Activated T-cell treated with anti-CD3 and anti-CD28 coated beads for 4 hours (primary cell): ENCODE measurements at places on chromosomes 3 and 15.

DNA sequence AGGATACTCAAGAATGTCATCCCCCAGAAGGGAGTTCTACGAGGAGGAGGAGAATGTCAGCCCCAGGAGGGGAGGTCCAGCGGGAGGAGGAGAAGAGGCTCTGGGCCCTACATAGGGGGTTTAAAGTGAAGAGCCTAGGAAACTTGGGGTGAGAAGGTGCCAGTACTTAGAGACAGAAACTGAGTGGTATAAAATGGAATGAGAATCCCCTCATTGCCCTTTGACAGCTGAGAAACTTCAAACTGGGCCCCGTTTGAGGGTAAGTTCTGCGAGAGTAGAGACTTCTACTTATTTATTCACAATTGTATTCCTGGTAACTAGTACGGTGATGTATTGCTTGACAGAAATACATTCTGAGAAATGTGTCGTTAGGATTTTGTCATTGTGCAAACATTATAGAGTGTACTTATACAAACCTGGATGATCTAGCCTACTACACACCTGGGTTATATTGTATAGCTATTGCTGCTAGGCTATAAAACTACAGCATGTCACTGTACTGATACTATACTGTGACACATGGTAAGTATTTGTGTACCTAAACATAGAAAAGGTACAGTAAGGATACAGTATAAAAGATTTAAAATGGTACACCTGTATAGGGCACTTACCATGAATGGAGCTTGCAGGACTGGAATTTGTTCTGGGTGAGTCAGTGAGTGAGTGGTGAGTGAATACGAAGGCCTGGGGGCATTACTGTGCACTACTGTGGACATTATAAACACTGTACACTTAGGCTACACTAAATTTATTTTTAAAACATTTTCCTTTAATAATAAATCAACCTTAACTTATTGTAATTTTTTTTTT is 62.0 kb downstream of the TSC22D2 start:
- DNase-seq, result no peak

DNA sequence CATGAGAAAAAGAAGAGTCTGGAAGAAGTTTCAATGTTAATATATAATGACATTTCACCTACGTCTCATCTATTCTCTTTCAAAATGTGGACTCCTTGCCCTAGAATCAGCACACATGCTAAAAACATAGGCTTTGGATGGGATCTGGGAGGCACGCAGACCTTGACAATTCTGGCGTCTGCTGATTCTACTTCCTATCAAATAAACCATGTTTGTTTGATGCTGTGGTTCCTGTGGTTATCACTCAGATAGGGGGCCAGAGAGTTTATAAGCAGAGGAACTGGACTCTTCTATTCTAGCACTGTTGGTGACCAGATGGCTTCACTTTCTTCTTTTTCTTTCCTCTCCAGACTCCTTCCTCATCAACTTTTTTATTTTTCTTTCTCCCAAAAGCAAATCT is 336.8 kb downstream of the DIPK2A start:
- no peak for DNase-seq

DNA sequence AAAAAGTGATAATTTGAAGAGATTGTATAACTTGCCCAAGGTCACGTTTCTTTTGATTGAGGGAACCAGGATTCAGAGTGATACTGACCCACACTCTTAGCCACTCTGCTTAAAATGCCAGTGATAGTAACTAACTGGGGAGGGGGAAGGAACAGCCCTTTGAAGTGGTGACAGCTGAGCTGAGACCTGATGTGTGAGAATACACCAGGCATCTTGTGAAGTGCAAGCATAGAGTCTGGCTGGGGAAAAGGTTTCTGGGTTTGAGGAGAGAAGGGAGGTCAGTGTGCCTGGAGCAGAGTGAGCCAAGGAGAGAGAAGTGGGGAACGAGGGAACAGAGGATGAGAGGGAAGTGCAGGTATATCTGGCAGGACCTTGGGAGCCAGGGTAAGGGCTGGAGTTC is 35.4 kb upstream of the SCAANT1 start:
- no peak for DNase-seq

GRCh38 chr3:175479800-175480199 is 620.7 kb downstream of the NAALADL2 start:
- DNase-seq, result no peak

- DNase-seq, result no peak
Observed at GRCh38 chr3:30124435-30125370, 481.7 kb upstream of the TGFBR2 start.

DNA sequence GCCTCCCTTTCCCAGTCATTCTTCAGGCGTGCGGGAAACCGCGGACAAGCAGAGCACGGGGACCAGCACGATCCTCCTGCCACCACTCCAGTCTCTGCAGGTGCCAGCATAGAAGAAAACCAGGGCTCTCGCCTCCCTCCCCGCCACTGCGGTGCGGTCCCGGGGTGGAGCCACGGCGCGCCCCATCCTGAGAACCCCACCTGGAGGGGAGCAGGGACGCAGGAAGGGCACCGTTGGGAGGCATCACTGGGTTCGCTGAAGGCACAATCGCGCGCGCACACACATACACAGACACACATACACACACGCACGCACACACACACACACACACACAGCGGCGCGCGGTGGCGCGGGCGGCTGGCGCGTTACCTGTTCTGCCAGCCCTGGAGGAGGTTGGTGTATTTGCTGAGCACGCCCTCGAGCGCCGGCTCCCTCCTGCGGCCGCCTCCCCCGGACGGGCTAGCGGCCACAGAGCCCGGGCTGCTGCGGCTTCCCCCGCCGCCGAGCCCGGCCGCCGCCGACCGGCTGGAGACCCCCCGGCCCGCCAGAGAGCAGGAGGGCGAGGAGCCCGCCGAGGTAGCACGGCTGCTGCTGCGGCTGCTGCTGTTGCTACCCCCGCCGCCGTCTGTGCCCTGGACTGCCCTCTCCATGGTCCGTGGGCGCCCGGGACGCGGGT is 394 bp downstream of the OSBPL10 start:
- DNase-seq, result peak; percentile 46

- DNase-seq, result no peak
Observed at GRCh38 chr3:194688200-194688740, 2.6 kb downstream of the FAM43A start.
